Frontal cortex (tissue), 4 donors: ENCODE measurements at places on chromosomes 5 and 9. TPM values are rescaled to one million over a fixed set of nuclear protein-coding genes. Genes with fewer than 3 reads are reported as not detected.

GRCh38 chr5:171648279-171649074 is 137.1 kb upstream of the SMIM23 start:
- no peak for DNase-seq

GRCh38 chr9:2622461-2623287 is 1.1 kb downstream of the VLDLR start:
- peak; percentile 25 for DNase-seq

- no peak for DNase-seq
These were observed 367.1 kb upstream of the RIOK2 start for GRCh38 chr5:97550164-97550563.

DNA sequence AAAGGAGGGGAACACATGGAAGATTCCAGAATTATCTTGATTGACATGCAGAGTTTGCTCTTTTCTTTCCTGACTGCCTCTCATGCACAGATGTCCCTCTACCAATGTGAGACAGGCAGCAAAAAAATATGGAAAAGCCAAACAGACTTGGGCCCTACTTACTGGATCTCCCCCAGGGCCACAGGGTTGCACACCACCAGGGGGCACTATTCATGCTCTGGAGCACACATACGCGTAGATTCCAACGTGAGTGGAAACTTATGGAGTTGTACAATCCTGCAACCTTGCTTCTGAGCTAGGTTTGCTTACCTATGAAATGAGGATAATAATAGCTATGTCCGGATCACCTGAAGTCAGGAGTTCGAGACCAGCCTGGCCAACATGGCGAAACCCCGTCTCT is 319.5 kb downstream of the ARHGEF28 start:
- DNase-seq: no peak

- no peak for DNase-seq
These were observed 43.1 kb upstream of the FCN2 start for GRCh38 chr9:134837529-134837928.

DNA sequence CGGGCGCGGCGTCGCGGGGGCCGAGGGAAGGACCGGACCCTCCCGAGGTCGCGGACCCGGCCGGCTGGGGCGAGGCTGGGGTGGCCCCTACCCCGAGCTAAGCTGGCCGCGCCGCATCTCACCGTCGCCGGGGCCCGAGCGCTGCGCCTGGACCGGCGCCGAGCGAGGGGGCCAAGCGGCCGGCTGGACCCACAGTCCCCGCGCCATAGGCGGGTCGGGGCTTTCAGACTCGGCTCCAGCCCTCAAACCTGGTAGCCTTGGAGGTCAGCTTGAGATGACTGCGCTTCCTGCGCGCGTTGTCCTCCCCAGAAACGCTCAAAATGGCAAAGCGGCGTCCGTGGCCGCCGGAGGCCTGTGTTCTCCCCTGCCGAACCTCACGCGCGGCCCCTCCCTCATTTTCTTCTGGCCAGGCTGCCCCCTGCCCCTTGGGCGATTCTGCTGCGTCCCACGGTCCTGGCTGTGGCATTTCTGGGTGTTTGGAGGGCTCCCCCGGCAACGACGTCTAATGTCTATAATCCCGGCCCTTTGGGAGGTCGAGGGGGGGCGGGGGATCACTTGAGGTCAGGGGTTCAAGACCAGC is 8.7 kb upstream of the GRIN1 start:
- no peak for DNase-seq

DNA sequence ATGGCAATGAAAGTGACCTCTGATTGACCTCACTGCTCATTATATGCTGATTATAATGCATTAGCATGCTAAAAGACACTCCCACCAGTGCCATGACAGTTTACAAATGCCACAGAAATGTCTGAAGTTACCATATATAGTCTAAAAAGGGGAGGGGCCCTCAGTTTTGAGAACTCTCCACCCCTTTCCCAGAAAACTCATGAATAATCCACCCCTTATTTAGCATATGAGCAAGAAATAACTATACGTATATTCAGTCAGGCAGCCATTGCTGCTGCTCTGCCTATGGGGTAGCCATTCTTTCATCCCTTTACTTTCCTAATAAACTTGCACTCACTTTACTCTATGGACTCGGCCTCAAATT is 163.1 kb downstream of the ESM1 start:
- DNase-seq: no peak

GRCh38 chr5:151086905-151087360 is 6.1 kb upstream of the TNIP1 start:
- DNase-seq: no peak

DNA sequence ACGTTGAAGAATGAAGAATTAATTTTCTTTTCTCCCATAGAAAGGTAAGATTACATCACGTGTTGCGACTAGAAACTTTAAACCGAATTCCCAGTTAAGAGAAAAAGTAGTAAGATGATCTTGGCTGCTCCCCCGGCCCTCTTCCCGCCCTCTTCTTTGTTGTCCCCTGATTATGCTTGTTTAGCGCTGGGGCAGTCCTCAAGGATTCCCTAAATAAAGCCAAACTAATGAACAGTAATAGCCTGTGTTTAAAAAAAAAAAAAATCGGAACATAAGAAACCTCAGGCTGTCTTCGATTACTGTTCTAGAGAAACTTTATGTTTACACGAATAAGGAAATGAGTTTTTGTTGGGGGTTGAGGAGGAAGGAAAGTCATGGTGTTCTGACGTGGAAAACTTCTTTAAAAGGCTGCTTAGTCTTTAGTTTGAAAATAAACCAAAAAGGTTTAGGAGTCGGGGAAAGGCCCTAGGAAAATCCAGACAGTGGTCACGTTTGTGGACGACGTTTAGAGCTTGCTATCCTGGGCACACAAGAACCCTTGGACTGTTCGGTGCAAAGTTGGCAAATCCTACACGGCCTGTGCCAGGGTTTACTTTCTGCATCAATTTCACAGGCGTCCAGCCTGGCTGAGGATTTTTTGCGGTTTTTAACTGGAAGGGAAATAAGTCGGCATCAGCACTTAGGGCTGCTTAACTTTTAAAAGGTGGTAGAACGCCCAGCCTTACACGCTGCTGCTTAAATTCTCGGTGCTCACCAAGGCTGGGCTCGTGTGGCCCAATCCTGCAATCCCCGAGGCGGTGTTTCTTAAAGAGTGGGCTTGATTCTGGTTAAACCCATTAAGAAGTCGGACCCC is 1.1 kb upstream of the MAT2B start:
- DNase-seq: no peak

- DNase-seq: no peak
These were observed 371.5 kb downstream of the PRELID2 start for GRCh38 chr5:145463634-145464033.

DNA sequence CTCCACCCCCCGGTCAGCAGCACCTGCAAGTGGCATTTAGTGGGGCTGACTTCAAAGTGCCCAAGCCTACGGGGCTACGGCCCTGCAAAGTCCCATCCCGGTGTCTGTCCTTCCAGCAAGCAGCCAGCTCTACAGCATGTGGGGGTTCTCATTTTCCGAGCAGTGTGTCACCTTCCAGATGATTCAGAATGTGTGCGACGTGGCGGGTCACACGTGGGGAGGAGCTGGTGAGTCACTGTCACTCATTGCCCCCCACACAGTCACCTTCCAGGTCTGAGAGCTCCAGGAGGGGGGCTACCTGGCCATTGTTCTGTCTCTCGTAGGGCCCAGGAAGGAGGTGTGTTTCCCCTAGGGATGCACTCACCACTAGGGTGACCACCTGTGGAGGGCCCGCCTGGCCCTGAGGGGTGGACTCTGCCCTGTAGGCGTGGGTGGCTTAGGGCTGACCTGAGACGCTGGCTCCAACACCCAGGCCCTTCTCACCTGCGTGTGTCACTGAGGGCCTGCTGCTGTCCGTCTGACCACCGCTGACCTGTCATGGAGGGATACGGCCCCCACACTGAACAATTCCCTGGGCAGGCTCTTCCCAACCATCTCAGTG is 70.2 kb downstream of the SEMA4D start:
- no peak for DNase-seq

DNA sequence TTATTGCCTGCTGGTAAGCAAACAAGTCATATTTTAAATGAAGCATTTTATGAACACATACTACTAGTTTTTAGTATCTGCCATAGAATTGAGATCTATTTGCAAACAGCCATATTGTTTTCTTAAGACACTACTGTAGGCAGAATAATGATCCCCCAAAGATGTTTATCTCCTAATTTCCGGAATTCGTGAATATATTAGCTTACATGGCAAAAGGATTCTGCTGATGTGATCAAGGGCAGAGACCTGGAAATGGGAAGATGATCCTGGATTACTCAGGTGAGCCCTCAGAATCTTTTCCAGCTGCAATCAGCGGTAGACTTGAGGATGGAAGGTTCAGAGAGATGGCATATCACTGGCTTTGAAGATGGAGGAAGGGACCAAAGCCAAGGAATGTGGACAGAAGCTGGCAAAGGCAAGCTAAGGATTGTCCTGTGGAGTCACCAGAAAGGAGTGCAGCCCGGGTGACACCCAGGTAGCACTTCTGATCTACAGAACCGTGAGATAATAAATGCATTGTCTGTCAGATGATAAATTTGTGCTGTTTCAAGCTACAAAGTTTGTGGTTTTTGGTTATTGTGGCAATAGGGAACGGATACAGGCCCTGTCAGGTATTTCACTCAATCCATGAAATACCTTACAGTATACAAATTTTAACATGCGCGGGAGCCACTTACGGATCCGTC is 1.0 kb upstream of the ERCC6L2 start:
- DNase-seq: no peak

GRCh38 chr9:27198190-27198589 is 89.2 kb downstream of the TEK start:
- DNase-seq: no peak

DNA sequence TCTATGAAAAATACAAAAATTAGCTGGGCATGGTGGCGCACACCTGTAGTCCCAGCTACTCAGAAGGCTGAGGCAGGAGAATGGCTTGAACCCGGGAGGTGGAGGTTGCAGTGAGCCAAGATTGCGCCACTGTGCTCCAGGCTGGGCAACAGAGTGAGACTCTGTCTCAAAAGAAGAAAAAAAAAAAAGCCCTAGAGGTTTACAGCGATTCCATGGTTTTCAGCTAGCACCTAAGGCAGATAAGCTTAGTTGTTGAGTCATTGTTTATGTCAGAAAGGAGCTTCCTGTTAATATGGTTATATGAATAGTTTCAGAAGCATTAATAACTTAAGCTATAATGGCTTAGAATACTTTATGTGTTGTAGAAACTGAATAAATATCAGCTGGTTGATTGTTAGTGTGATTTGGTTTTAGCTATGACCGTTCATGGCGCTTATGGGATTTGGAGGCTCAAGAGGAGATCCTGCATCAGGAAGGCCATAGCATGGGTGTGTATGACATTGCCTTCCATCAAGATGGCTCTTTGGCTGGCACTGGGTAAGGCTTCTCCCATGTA is 13.0 kb downstream of the RNF183 start:
- DNase-seq: no peak

DNA sequence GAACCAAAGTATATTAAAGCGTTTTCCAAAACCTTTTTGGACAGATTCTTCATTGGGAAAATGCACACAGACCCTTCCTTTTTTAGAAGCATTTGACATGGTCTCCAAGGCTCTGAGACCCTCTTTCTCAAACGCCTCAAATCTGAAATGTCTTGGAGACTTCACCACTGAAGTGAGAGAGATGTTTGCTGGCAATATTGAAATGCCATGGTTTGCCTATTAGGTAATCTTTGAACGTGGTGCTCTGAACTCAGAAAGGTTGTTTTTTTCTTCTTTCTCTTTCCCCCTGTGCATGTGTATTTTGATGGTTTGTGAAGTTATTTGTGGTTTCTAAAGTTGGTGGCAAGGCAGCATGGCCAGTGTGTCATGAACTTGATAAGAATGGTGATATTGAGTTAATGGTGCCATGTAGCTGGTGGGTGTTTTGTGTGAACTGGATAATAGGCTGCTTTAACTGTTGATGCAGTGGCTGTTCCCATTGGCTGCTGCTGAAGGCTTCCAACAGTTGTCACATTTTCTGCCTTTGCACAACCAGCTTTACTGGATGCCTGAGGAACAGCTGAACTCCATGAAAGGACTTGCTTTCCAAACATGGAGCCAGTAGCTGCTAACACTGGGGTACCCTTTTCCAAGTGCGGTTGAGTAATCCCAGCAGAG is 1.7 kb downstream of the PALM2AKAP2 start:
- DNase-seq: no peak

- no peak for DNase-seq
These were observed 4.1 kb downstream of the QSOX2 start for GRCh38 chr9:136241542-136241941.

DNA sequence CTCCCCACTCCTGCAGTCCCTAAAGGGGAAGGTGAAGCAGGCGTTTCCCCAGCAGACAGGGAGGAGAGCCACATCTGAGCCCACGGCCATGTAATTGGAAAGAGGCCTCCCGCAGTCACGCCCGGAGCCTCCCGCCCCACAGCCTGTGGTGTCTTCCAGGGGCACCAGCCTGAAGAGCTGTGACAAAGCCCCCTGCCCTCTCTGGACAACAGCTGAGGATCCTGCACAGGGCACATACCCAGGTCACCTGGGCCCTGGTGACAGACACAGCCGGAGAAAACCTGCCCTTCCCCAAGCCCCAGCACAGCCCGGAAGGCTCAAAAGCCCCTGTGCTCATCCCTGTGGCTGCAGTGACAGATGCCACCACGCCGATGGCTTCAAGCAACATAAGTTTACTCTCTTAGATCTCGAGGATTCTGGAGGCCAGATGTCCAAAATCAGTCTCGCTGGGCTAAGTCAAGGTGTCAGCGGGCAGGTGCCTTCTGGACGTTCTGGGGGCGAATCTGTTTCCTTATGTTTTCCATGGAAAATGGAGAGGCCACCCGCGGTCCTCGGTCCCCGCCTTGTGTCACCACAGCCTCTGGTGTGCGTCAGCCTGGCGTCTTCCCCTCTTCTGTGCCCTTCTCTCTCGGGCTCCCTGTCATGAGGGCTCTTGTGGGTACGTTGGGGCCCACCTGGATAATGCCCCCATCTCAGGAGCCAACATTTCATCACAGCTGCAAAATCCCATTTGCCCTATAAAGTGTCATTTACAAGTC is 71.5 kb downstream of the PSMB7 start:
- no peak for DNase-seq

- DNase-seq: no peak
These were observed 742 bp upstream of the WNK2 start for GRCh38 chr9:93183131-93183662.

DNA sequence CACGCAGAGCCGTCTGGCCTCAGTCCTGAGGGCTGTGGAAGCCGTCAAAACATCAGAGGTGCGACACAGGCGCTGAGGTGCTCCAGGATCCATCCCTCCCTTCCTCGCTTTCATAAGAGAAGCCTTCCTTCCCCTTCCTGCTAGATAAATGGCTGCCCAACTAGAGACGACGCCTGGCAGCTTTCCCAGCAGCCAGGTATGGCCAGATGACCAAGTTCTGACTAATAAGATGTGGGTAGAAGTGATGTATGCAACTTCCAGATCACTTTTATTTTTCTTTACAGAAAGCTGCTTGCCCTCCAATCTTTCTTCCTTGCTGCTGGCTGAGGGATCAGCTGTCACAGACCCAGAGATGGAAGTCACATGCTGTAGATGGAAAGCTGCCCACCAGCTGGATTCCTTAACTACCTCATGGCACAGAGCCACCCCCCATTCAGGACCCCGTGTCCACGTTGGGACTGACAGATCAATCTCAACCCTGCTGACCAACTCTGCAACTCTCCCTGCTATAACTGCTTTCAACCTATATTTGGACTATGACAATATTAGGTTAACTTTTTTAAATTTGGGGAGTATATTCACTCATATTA is 8.8 kb downstream of the MAPK9 start:
- no peak for DNase-seq

The POLE3 gene
- 39.5 TPM for total RNA-seq

The NMUR2 gene
- not detected for total RNA-seq

The SPATA6L gene
- 9.4 TPM for total RNA-seq

The EQTN gene
- 1.6 TPM for total RNA-seq

The PCDHB15 gene
- 18.3 TPM for total RNA-seq

The RBM18 gene
- 15.9 TPM for total RNA-seq

The CDX1 gene
- total RNA-seq: not detected

The ZFAND5 gene
- total RNA-seq: 219 TPM
